ENCODE measurements at places on chromosomes 6 and 20.
A peak's percentile ranks its signal among the peaks of the same experiment; 100 is the strongest.

- DNase-seq: no peak
Observed at GRCh38 chr6:41527721-41528408, 18.3 kb upstream of the FOXP4 start.

DNA sequence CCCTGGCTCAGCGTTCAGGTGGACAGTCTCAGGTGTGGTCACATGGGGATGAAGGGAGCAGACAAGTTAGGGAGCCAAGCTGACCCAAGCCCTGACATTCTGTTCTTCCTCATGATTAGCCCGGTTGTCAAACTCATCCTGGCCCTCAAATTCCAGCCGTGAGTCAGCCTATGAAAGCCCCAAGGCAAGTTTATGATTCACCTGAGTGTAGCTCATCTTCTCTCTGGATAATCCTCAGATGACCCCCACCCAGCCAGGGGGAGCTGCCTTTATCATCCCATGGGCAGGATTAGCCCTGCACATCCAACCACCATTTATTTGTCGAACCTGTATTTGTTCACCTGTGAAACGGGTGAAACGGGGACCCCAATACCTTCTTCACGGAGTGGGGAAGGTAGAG lies 161.9 kb downstream of the DHX35 start:
- no peak for DNase-seq

GRCh38 chr6:156109713-156110112 lies 654.1 kb upstream of the NOX3 start:
- no peak for DNase-seq

GRCh38 chr20:35561268-35561667 lies 19.4 kb downstream of the ERGIC3 start:
- peak; percentile 78 for DNase-seq

GRCh38 chr6:2403546-2403945 lies 158.1 kb upstream of the GMDS start:
- no peak for DNase-seq

DNA sequence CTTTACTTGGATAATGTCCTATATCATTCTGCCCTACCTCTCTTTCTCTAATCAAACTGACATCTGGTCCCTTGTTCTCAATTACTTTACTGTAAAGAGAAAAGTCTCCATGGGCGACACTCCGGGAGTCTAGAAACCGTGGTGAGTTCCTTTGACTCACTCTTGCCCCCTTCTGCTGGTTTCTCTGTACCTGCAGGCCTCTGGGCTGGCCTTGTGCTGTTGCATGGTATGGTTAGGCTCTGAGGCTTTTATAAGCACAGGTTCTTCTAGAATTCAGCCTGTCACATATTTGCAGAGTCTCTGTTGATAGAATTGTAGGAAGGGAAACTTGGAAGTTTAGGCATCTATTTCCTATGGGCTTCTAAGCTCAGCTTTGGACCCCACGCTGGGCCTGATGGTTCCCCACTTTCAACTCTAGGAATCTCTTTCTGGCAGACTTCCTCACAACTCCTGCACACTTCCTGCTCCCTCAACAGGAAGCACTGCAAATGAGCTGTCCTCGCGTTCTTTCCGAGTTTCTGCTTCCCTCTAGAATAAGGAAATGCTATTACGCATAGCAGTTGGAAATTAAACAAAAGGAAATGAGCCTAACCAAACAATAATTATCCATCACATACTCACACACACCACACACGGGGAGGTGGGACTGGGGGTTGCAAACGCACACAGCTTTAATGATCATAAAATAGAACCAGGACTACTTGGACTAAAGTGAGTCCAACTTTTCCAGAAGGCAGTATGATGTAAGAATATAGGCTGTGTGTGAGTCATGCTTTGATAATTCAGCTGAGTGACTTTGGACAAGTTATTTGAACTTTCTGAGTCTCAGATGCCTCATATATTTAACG lies 683.3 kb downstream of the QKI start:
- peak; percentile 53 for DNase-seq

GRCh38 chr6:145898376-145898775 lies 65.8 kb downstream of the SHPRH start:
- peak; percentile 13 for DNase-seq

- DNase-seq: no peak
Observed at GRCh38 chr6:88135578-88136114, 30.5 kb downstream of the CNR1 start.

- DNase-seq: no peak
Observed at GRCh38 chr6:130354322-130354721, 11.5 kb upstream of the TMEM200A start.

DNA sequence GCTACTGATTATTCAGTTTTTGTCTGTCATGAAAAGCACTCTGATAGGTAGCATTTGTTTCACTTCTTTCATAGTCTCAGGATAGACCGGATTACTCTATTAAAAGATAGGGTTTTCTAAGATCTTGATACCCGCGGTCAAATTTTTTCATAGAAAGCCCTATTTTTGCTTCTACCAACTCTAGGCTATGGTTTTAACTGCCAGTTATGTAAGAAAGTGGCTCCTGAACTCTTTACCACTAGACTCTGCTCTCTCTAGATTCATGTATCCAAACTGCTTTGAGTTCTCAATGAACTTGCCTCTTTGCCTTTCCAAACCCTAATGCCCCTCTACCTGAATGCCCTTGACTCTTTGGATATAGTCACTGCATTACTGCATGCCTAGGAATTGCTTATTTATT lies 70.3 kb downstream of the HIVEP1 start:
- DNase-seq: no peak

DNA sequence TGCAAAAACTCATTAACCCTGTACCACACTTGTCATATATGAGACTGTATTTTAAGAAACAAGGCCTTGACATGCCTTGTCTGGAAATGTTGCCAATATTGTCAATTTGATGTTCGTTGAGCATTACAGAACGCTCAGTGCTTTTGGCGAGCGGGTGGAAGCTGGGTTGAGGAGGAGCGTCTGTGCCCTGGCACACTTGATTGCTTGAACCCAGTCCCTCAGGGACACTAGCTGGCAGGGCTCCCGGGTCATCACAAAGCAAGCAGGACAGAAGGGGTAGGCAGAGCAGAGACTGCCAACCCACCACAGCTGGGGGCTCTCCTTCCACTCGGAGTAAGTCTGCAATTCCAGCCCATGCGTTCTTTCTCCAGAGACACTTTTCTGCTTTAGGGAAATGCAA lies 286.3 kb downstream of the KHDC1L start:
- DNase-seq: no peak

DNA sequence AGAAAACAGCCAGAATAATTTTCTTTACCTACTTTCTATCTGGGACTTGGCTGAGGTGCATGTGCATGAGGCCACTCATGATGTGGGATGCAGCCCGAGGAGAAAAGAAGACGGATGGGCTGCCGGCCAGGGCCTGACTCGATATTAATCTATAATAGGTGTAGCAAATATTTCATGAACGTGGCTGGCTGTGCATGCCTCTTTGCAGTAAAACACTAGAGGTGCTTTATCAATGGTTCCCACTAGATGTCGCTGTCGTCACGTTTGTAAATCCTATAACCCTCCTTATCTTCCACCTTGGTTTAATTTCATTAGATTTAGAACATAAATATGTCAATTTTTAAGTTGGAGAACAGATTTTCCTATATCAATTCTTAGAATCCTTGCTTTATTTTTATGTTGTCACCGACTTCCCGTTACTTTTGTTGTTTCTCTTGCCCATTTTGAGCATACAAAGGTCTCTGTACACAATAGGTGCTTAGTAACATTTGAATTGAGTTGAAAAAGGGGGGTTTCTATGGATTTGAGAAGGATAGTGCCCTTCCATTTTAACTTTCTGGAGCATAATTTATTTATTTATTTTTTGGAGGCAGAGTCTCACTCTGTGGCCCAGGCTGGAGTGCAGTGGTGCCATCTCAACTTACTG lies 19.6 kb upstream of the FERMT1 start:
- DNase-seq: peak; percentile 56

GRCh38 chr6:46476301-46476700 lies 14.9 kb downstream of the RCAN2 start:
- DNase-seq: no peak

DNA sequence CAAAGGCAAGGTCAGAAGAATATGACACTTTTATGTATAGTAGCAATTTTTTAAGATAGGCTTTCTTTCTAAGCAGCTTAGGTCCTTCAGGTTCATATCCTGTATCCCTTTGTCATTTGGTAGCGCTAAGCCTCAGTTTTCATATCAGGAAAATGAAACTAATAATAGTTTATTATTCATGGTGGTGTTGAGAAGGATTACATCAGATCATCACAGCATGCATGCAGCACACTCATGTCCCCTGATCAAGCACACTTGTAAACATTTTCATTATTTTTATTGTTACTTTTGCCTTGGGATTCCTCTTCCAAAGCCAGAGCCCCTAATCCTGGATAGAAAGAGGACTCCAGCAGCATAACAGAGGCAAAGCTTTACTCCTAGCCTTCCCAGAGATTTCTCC lies 70.2 kb upstream of the ADGRF1 start:
- DNase-seq: peak; percentile 13

DNA sequence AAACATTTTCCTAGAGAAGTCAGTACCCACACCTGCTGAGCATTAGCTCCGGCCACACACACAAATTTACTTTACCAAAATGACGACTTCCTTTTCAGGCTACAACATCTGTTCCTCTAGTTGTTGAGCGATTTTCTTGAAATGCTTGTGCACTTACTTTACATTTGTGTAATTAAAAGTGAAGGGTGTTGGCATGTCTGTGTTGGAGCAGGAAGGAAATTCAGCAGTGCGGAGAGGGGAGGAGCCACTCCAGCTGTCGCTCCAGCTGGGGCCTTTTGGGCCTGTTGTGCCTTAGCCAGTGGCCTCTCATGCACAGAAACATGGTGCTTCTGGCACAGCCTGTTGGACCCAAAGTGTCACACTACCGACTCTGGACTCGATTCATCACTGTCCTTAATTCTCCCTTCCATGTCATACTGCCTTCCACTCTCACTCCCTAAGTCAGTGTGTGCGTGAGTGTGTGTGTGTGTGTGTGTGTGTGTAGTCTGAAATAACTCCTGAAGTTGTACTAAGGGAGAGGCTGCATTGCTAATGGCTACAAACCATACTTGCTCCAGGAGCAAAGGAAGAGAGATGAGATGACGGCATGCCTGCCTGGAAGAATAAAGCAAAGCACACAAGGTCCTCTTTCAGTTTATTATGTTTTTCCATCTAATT lies 191.8 kb upstream of the ARG1 start:
- DNase-seq: no peak

- no peak for DNase-seq
Observed at GRCh38 chr6:110425816-110426215, 10.4 kb upstream of the DDO start.

DNA sequence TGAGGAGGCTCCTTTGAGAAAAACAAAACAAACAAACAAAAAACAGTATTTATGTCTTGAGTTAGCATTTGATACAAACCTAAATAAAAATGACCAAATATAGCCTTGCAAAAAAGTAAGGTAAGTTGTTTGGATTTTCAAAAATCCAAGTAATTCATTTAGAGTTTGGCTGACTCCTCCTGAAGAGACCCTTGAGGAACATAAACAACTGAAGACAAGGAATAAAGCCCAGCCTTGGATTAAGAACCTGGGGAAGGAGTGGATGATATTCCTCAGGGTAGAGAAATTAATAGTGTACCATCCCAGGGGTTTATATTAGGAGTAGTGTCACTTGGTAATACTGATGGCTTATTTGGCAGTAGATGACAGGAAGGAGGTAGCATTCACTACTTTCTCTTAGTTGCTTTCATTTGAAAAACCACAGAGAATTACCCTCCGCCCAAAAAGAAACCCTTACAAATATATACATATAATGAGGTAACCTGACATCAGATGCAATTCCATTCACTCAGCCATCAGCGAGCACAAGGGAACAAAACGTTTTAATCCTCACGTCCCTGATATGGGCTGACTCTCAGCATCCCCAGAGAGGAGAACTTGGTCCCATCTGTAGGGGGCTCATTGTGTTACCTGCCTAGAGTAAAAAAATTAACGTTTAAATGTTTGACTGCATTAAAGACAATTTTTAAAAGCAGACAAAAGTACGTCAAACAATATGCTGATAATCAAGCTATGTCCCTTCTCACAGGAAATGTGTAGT lies 57.0 kb downstream of the SOBP start:
- no peak for DNase-seq
